ENCODE measurements at places on chromosomes 6 and 20.

DNA sequence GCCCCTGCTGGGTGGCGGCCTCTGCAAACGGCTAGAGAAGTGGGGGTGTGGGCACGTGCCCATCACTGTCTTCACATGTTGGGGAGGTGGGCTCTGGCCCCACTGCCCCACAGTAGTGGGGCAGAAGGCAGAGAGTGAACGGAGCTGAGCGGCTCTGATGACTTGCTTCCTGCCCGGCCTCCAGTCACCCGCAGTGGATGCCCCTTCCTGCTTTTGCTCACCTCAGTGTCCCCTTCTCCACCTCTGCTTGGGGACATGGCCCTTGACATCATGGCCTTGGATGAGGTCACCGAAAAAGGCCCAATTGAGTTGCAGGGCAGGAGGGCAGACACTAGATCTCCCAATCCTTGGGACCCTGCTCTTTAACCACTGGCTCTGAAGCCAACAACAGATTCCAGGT lies 40.1 kb downstream of the KCNK5 start:
- DNase-seq, result no peak

DNA sequence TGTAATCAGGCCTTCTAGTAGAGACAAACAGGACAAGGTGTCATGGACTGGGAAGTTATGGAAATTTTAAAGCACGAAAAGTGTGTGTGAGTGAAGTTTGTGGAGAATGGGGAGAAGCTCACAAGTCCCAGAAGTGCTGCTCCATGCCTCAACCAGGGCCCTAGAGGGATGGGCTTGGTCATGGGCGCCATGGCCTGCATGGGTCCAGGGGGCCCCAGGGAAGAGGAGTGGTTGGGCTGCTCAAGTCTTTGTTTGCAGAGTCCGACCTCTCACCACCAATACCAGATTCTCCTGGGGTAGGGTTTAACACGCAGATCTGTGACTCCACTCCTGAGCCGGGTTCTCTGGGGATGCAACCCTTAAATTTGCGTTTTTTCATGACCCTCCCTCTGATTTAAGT lies 88.4 kb downstream of the FAM120B start:
- DNase-seq, result no peak

- DNase-seq, result no peak
Observed at GRCh38 chr20:45308117-45308778, at the start of gene MATN4. Gene MATN4, minus strand, starts transcription at chr20:45308299. Its CDS starts 2,717 bp downstream, at chr20:45305582.

DNA sequence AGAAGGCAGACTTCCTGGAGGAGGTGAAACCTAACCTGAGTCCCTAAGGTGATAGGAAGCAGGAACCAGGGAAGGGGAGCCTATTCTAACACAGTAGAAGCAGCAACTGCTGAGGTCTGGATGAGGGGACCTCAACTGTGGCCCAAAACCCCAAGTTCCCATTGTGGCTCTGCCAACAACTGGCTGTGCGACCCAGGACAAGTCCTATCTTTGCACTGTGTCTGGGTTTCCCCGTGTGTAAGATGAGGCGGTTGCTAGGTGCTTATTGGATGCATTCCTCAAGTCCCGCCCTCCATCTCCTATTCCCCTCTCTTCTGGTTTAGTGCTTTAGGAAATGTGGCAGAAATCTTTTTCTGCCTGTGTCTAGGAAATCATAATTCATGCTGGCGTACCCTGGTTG lies 52.2 kb upstream of the TTPAL start:
- DNase-seq, result no peak

DNA sequence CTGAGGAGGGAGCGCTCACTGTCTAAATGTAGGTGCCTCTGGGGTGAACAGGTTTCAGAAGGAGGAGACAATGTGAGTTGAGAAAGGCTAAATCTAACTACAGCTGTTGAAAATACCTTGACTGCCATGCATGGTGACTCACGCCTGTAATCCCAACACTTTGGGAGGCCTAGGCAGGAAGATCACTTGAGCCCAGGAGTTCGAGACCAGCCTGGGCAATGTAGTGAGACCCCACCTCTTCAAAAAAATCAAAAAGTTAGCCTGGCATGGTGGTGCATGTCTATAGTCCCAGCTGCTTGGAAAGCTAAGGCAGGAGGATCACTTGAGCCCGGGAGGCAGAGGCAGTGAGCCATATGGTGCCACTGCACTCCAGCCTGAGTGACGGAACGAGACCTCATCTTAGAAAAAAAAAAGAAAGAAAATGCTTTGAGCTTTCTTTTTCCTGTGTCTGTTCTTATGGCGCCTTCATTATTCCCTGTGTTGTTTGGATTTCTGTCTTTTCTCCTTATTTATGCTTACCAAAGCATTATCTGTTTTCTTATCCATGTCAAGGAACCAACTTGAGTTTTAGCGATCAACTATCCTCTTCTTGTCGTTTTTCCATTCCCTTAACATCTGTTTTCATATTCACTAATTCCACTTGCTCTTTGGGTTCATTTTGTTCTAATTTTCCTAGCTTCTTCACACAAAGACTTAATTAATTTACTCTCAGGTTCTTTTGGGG lies 8.5 kb downstream of the SLC2A10 start:
- DNase-seq, result no peak

- no peak for DNase-seq
Observed at GRCh38 chr6:153140299-153140698, 9.2 kb upstream of the RGS17 start.

- no peak for DNase-seq
Observed at GRCh38 chr20:37308086-37309050, 18.9 kb downstream of the MANBAL start.

DNA sequence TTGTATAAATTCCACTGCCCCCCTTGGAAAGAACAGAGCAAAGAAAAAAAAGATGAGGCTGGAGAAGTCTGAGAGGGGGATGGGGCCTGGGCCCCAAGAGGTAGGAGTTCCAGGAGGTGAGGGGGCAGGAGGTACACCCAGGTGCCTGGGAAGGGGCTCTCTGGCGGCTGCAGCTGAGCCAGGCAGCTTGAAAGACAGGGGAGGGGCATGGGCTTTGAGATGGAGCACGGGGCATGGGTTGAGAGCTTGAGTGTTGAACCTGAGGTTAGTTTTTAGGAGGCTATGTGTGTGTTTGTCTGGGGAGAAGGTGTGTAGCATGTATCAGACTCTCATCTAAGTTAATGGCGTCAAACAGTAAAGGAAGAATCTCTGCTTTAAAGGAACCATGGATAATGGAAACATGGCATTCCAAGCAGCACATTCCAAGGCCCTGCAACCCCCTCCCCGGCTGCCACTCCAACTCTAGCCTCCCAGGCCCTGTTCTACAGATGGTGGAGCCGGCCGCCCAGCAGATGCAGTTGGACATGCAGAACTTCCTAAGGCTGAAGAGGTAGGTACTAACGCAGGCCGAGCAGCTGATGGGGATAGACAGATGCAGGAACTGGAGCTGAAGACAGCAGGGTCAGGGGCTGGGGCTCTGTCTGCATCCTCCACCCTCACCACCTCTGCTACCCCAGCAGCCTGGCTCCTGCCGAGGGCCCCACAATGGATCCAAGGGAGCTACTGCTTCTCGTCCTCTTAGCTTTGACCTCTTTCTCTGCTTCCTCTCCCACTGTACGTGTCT lies 42.1 kb downstream of the MDFI start:
- no peak for DNase-seq

- no peak for DNase-seq
Observed at GRCh38 chr20:51125780-51126179, 102.9 kb upstream of the KCNG1 start.

DNA sequence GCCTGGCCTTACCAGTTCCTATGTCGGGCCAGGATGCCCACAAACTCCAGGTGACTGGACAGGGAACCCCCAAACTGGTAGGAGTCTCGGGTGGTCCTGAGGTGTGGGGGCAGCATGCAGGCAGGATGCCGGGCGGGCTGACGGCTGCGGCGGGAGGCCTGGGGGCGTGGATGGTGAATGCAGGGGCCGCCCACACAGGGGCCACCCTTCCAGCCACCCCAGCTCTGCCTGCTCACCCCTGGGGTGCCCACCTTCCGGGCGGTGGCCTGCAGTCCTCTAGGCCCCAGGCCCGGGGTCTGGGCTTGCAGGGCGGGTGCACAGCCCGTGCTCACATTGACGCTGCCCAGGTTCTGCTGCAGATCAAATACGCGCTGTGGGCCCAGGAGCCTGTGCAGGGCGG lies 8.4 kb downstream of the ADRM1 start:
- no peak for DNase-seq

DNA sequence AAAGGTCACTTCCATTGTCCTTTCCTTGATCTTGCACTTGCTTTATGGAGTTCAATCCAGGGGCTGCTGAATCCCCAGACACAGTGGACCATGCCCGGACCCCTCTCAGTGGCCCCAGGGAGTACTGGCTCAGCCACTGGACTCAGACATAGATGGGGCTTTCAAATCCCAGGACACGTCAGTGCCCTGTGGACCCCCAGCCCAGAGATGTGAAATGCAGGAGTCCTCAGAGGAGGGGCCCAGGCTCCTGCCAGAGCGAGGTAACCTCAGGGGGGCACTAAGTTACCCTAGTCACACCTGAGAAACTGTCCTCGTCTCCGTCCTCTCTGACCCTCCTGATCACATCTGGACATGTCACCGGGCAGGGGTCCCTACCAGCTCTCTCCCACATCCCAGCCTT lies 18.7 kb upstream of the APMAP start:
- DNase-seq, result no peak

DNA sequence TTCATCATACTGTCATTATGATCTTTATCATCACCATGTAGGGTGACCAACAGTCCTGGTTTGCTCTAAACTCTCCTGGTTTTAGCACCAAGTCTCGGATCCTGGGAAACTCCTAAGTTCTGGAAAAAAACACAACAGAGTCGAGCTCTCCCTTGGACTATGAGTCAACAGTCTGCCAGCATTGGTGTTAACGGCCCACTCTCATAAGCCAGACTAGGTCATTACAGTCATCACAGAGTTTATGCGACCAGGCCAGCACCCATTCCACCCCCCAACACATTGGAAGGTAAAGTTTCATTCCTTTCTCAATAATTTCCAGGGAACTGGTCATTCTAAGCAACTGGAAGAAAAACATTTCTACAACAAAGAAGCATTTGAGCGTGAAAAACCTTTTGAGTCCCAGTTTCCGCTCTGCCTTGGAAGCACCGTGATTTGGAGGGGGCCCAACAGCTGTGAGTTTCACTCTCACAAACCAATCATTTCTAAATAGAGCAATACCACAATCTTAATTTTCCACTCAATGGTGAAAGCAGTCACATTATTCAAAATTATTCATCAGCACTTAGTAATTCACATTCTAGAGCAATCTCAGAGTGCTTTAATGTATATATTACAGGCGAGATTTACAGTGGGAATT lies 445.0 kb downstream of the CDH26 start:
- no peak for DNase-seq

- no peak for DNase-seq
Observed at GRCh38 chr6:159821122-159821521, 21.0 kb downstream of the PNLDC1 start.

- DNase-seq, result no peak
Observed at GRCh38 chr6:56456785-56457184, 185.9 kb downstream of the DST start.

DNA sequence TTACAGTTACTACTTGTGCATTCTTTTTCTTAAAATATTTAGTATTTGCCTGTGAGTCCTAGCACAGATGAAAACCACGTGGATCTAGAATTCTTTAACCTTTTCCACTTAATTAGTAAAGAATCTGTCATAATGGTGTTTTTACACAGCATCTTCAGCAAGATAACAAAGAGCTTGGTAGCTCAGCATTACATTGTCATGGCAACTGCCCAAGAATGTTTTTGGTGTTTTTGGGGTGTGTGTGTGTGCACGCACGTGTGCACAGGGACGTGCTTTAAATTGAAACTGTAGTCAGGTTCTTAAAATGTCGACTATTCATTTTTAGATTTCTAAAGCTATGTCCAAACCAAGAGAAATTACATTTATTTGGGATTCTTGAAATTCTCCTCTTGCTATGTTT lies 108.0 kb downstream of the FIG4 start:
- no peak for DNase-seq

DNA sequence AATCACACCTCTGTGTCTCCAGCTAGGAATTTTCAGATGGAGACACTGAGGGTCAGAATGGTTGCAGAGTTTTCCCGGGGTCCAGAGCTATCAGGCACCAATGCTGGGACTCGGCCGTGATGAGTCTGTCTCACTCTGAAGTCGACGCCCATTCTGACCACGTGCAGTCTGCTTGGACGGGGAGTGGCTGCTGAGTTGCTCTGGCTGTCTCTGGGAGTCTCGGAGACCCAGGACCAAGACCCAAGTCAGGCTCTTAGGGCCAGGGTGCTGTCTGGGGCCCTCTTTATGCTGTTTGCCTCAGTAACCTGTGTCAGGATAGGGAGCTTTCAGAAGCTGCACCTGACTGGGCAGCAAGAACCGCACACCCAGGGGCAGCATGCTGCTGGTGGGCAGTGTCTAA lies 4.6 kb downstream of the IP6K3 start:
- DNase-seq, result no peak

- DNase-seq, result no peak
Observed at GRCh38 chr6:166423051-166423745, 40.5 kb upstream of the MPC1 start.

GRCh38 chr20:6665621-6666355 lies 101.7 kb upstream of the BMP2 start:
- no peak for DNase-seq

All from CD14-positive monocyte (primary cell).